ENCODE measurements at places on chromosomes 12 and 14.

- DNase-seq, result no peak
These were observed 395.2 kb upstream of the TMTC1 start for GRCh38 chr12:30178916-30179315.

GRCh38 chr12:11134305-11134704 is at the start of gene TAS2R30:
Gene TAS2R30, minus strand, starts transcription at chr12:11134644. Its CDS starts 400 bp downstream, at chr12:11134244.
- no peak for DNase-seq

- DNase-seq, result no peak
These were observed 253.4 kb upstream of the SFSWAP start for GRCh38 chr12:131457331-131458047.

- no peak for DNase-seq
These were observed 17.9 kb upstream of the RAB3IP start for GRCh38 chr12:69720750-69721149.

DNA sequence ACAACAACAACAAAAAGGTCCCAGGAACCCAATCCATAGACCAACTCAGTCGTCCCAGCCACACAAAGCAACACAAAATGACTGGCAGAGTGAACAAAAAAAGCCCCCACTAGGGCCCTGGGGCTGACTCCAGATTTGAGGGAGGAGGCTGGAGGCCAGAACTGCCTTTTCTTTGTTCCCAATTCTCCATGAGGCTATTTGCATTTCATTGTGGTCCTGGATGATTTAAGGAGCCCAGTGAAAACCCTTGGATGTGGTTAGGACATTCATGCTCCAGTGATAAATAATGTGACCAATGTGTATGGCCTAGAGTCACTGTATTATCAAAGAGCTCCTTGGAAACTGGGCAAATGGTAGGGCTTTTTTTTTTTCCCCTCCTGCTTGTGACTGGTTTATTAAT is 192.9 kb downstream of the NUAK1 start:
- no peak for DNase-seq
